ENCODE measurements at places on chromosomes 12 and 14. TPM values are rescaled to one million over a fixed set of nuclear protein-coding genes. Genes with fewer than 3 reads are reported as not detected.

GRCh38 chr14:102699416-102700110 lies 77.7 kb upstream of the TRAF3 start:
- no peak for DNase-seq

- no peak for DNase-seq
These were observed 161.4 kb downstream of the KSR2 start for GRCh38 chr12:117807355-117807754.

The RPS6KA5 gene
- total RNA-seq, result 11.2 TPM

DNA sequence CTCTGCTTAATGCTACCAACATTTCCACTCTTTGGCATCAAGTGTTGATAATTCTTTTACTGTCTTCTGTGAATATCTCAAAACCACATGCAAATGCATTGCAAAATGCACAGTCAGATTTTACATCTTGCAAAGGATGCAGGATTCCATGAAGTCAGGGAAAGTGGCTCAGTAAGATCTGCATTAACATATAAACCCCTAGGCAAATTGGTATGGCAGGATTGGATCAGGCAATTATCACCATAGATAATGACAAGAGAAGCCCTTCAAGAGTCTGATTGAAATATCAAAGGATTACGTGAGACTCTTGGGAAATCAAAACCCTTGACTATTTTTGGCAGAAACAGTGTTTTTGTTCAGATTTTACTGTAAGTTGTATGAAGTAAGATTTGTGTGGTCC lies 71.0 kb downstream of the TMTC2 start:
- DNase-seq, result no peak

The KRT6C gene
- not detected for total RNA-seq

DNA sequence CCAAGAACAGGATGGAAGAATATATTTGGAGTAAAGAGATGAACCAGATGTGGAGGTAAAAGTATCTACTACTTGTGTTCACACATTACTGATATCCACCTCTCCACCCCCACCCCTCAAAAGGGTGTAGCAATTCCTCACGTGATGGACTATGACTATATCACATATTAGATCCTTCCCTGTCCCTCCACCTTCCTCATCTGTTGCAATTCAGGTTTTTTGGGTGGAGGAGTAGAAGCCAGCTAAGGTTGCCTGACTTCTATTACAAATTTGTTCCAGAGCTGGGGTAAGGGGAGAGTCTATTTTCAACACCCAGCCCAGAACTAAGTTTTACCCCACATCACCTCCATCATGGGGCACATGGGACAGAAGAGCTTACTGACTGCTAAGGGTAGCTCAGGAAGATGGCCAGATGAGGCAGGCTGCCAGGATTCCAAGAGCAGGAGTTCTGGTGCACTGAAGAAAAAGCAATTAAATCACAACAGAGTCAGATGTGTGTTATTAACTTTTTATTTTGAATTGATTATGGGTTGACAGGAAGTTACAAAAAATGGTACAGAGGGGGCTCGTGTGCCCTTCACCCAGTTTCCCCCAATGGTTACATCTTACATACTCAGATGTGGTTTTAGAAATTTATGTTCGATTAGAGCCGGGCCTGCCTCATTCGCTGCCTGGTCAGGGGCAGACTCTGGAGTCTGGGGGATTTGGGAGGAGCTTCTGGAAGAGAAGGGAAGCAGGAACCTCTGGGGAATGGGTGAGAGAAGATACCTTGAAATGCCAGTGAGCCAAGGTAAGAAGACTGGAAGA lies 2.1 kb downstream of the RNASE13 start:
- no peak for DNase-seq

DNA sequence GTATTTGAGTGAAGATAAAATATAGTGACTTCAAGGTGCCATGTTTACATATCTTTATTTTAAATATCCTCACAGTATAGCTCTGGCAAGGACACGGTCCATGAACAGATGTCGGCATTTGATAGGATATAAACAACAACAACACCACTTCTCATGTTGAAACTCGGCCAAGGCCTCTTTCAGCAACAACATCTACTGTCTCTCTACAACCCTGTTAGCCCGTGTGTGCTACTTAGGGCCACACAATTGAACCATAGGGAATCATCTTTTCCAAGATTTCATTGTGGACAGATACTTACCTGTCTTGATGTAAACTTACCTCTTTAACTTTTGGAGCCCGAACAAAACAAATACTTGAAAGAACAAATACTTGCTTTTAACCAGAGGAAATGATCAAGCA lies 168.7 kb upstream of the SSTR1 start:
- no peak for DNase-seq

DNA sequence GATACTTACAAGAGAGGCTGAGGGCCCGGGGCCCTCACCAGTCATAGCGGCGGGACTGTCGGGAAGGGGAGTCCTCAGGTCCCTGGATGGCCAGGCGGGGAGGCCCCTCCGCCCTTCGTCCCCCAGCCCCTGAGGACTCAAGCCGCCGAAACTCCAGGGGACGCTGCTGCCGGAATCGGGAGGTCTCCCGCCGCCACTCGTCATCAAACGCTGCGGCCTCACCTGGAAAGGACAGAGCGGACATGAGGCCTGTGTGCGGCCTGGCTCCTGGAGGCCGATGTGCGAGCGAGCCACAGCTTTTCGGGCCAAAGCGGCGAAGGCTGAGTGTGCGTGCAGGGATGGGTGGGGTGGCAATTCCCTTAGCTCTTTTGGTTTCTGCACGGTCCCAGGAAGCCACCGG lies 4.2 kb downstream of the MLF2 start:
- DNase-seq, result no peak

DNA sequence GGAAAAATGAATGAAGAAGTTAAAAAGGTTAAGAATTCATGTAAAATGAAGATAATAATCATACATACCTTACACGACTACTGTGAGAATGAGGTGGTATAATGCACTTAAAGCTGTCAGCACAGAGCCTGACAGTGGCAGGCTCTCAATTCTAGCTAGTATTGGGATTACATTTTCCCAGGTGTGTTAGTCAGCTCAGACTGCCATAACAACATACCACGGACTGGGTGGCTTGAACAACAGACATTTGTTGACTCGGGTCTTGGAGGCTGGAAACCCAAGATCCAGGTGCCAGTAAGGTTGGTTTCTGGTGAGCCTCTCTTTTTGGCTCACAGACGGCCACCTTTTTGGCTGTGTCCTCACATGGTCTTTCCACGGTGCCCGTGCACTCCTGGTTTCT lies 167.8 kb downstream of the CHST11 start:
- DNase-seq, result no peak
